ENCODE measurements at places on chromosomes 5 and 9.
A peak's percentile ranks its signal among the peaks of the same experiment; 100 is the strongest.

- DNase-seq: no peak
Measured at GRCh38 chr5:156515121-156515520, 188.2 kb downstream of the SGCD start.

DNA sequence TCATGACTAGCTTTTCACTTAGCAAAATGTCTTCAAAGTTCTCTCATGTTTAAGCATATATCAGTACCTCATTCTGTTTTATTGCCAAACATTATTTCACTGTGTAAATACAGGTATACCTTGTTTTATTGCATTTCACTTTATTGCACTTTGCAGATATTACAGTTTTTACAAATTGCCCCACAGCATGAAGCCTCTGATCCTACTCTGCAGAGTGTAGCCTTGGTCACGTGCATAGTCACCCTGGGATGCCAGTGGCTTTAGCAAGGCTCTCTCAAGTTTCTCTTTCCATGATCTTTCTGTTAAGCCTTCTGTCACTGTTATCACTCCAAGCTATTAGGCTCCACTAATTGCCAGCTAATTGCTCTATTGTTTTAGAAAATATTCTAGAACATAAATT is 182.2 kb upstream of the GRIA1 start:
- no peak for DNase-seq

GRCh38 chr5:54868511-54869483 is 116.6 kb downstream of the ESM1 start:
- no peak for DNase-seq

DNA sequence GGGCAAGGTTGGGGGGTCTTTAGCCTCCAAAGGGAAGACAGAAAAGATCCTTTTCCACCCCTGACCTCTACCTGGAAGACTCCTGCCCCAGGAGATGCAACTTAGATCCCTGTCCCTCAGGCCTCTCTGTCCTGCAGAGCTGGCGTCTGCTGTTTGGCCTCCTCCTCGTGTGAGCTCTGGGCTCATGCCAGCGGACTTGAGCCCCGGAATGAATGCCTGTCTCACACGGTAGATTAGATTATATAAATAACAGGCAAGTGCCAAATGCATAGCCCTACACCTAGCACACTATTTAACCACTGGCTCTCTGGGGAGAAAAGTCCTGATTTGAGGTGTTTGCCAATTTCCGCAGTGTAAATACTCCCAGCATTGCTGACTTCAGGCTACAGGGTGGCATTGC is 1.4 kb upstream of the WNK2 start:
- peak; percentile 76 for DNase-seq

- peak; percentile 67 for DNase-seq
Measured at GRCh38 chr9:27379311-27380251, 82.6 kb upstream of the EQTN start.

- DNase-seq: no peak
Measured at GRCh38 chr5:83436276-83436675, 35.3 kb upstream of the VCAN start.

DNA sequence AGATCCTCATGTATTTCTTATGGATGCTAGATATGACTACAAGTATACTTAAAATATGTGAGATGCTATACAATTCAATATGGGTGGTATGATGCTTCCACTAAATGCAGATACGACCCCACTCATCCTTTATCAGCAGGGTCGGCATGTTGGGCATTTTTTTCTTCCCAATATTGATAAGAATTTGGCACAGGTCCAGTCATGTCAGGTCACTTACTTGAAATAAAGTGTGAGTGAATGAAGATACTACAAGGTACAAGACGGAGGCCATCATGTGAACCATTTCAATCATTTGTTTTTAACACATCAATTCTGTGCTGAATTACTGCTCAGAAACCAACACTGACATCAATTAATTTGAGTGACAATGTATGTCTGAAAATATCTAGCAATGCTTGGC is 146.9 kb upstream of the GNA14 start:
- DNase-seq: no peak

GRCh38 chr9:87336914-87337333 is 160.7 kb upstream of the DAPK1 start:
- DNase-seq: peak; percentile 76

GRCh38 chr5:7391814-7392692 is 3.9 kb upstream of the ADCY2 start:
- DNase-seq: peak; percentile 20

DNA sequence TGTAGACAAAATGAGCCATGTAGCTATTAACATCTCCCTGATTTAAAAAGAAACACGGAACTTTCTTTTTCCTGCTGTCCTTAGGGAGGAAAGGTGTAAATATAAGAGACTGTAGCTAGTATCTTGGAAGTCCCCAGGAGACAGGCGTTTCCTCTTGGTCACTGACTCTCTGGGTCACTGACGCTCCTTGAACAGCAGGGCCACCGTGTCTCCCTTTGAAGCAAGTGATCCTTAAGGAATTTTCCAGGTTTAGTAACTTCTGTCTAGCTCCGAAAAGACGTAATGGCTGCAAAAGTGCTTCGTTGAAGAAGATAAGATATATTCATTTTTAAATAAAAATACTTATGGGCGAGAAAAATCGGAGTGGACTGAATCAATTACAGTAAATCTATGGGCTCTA is 745 bp upstream of the CLTA start:
- DNase-seq: no peak

GRCh38 chr9:121927636-121928035 is 165.5 kb downstream of the TTLL11 start:
- DNase-seq: no peak

- no peak for DNase-seq
Measured at GRCh38 chr9:126955811-126956210, 41.2 kb downstream of the RALGPS1 start.

GRCh38 chr5:91146905-91147600 is 236.1 kb downstream of the ARRDC3 start:
- no peak for DNase-seq

GRCh38 chr5:32163785-32164184 is 10.3 kb downstream of the GOLPH3 start:
- DNase-seq: no peak

GRCh38 chr5:2904956-2905355 is 153.5 kb upstream of the IRX2 start:
- no peak for DNase-seq

DNA sequence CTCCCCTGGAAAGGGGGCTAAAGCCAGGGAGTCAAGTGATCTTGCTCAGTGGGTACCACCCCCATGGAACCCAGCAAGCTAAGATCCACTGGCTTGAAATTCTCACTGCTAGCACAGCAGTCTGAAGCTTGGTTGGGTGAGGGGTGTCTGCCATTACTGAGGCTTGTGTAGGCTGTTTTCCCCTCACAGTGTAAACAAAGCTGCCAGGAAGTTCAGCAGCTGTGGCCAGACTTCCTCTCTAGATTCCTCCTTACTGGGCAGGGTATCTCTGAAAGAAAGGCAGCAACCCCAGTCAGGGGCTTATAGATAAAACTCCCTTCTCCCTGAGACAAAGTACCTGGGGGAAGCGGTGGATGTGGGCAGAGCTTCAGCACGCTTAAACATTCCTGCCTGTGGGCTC is 17.1 kb upstream of the EPB41L4A start:
- no peak for DNase-seq

- no peak for DNase-seq
Measured at GRCh38 chr5:97085459-97086181, 56.8 kb downstream of the LIX1 start.

DNA sequence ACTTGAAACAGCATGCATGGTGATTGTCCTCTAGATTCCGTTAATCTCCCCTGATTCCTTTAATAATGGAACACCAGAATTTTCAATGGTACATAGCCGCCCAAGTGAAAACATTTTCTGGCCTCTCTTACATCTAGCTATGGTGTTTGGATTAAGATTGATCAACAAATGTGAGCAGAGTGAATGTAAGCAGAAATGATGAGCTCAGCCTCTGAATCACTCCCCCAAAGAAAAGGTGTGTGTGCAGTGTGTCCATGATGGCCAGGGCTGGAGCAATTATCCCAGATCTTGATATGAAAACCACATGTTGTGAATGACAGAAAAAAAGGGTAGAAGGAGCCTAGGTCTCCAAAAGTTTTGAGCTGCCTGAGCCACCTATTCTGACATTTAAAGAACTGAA is 55.3 kb downstream of the OR2K2 start:
- DNase-seq: no peak

DNA sequence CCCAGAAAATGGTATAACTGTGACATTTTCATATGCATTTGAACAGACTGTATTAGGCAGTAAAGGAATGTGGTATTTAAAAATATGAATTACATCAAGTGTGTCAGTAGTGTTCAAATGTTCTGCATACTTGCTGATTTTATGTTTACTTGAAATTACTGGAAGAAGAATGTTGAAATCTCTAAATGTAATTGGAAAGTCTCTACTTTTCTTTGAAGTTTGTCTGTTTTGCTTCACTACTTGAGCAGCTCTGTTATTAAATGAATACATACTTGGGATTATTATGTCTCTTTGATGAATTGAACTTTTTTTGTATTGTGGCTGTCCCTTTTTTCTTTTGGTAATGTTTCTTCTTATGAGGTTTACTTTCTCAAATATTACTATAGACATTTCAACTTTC is 205.6 kb downstream of the TAF11L14 start:
- no peak for DNase-seq

DNA sequence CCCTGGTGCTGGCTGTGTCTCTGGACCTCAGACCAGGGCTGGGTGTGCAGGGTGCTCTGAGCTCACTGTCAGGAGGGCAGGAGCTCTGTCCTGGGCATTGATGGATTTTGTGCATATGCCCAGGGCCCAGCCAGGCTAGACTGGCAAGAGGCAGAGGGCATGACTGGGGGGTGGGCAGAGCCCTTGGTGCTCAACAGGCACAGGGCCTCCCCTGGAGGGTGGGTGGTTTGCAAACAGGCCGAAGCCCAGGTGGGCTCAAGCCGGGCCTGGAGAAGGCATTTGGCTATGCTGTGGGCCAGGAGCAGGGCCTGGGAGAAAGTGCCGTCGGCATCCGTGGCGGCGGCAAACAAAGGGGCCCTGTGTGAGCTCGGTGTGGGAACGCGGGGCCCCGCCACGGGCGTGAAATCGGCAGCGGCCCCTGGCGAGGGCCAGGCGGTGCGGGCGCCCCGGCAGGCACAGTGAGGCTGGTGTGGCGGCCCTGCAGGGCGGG is 1.9 kb upstream of the NRARP start:
- peak; percentile 25 for DNase-seq

- no peak for DNase-seq
Measured at GRCh38 chr9:113220467-113221002, 542 bp downstream of the FKBP15 start.

GRCh38 chr9:512555-513272 is 298.0 kb downstream of the DOCK8 start:
- DNase-seq: no peak

- DNase-seq: no peak
Measured at GRCh38 chr9:10957878-10958277, 345.1 kb upstream of the PTPRD start.

DNA sequence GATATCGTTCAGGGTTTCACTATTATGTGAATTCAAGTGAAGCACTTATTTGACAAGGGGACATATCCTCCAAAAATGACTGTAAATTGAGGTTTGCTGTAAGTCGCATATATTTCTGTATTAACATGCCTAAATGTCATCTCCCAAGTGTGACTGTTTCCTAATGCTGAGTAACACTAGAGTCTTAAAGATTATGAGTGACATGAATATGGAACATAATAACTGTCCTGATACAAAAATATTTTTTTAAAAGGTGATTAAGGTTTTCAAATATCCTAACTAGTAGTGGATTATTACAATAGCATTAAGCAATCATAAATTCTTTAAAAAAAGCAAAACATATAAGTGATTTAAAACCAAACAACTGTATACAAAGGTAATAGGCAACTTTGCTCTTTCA is 3.6 kb downstream of the NFIB start:
- no peak for DNase-seq

DNA sequence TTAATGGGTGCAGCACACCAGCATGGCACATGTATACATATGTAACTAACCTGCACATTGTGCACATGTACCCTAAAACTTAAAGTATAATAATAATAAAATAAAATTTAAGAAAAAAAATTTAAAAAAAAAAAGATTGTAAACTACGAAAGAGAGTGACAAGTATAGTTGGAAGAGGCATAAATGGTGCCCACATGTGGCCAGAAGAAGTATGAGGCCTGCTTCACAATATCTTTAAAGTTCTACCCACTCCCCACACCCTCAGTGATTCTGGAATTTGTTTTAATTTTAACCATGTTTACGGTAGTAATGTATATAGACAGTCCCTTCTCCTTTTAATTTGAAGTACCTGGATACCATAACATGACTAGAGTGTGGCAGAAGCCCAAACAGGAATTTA is 172.7 kb downstream of the CHSY3 start:
- DNase-seq: no peak

Measured in body of pancreas (tissue), 4 donors.